ENCODE measurements at places on chromosomes 3 and 15. TPM values are rescaled to one million over a fixed set of nuclear protein-coding genes. Genes with fewer than 3 reads are reported as not detected.

The HTR3E gene
- not detected for polyA plus RNA-seq

The BOC gene
- not detected for polyA plus RNA-seq

The KCNMB2 gene
- polyA plus RNA-seq, result 16.1 TPM

The MELTF gene
- 11.8 TPM for polyA plus RNA-seq

The POC1A gene
- polyA plus RNA-seq, result 42.3 TPM

The CCR3 gene
- 0.20 TPM for polyA plus RNA-seq

The ACKR2 gene
- not detected for polyA plus RNA-seq

The TRIM71 gene
- 0.01 TPM for polyA plus RNA-seq

The FOXB1 gene
- polyA plus RNA-seq, result not detected

The FBXL22 gene
- 2.6 TPM for polyA plus RNA-seq

The FEZF2 gene
- polyA plus RNA-seq, result not detected

The GRAMD2A gene
- not detected for polyA plus RNA-seq

The PRR20G gene
- polyA plus RNA-seq, result not detected

The HCN4 gene
- not detected for polyA plus RNA-seq

The CORO2B gene
- not detected for polyA plus RNA-seq

The CPEB1 gene
- polyA plus RNA-seq, result 1.8 TPM

The PPP2R3A gene
- 0.09 TPM for polyA plus RNA-seq

The NPAP1 gene
- not detected for polyA plus RNA-seq

The BTLA gene
- polyA plus RNA-seq, result 65.7 TPM

The ANO10 gene
- 2.9 TPM for polyA plus RNA-seq

The GOLGA6L10 gene
- polyA plus RNA-seq, result 0.84 TPM

The CASR gene
- polyA plus RNA-seq, result 0.51 TPM

The ISL2 gene
- polyA plus RNA-seq, result not detected

The TSEN2 gene
- polyA plus RNA-seq, result 32.3 TPM

The MAP3K13 gene
- polyA plus RNA-seq, result 57.3 TPM

The AMOTL2 gene
- polyA plus RNA-seq, result not detected

The CNBP gene
- polyA plus RNA-seq, result 618 TPM

The TNFAIP8L3 gene
- polyA plus RNA-seq, result not detected

The NOX5 gene
- not detected for polyA plus RNA-seq

The TNNC1 gene
- polyA plus RNA-seq, result 0.52 TPM

The KCNH8 gene
- polyA plus RNA-seq, result not detected

The CTXND1 gene
- not detected for polyA plus RNA-seq

The CHST13 gene
- not detected for polyA plus RNA-seq

The STRA6 gene
- polyA plus RNA-seq, result 8.4 TPM

The TMOD2 gene
- polyA plus RNA-seq, result 5.1 TPM

The CCR1 gene
- 3.2 TPM for polyA plus RNA-seq

The FBXO45 gene
- polyA plus RNA-seq, result 4.0 TPM

The IL17RD gene
- not detected for polyA plus RNA-seq

The RSRC1 gene
- polyA plus RNA-seq, result 42.6 TPM

The NR2E3 gene
- polyA plus RNA-seq, result not detected

The FGD5 gene
- polyA plus RNA-seq, result not detected

The NR1I2 gene
- polyA plus RNA-seq, result 1.1 TPM

All from GM12878 (cell line).